ENCODE measurements at places on chromosomes 7 and 10.
A peak's percentile ranks its signal among the peaks of the same experiment; 100 is the strongest.

DNA sequence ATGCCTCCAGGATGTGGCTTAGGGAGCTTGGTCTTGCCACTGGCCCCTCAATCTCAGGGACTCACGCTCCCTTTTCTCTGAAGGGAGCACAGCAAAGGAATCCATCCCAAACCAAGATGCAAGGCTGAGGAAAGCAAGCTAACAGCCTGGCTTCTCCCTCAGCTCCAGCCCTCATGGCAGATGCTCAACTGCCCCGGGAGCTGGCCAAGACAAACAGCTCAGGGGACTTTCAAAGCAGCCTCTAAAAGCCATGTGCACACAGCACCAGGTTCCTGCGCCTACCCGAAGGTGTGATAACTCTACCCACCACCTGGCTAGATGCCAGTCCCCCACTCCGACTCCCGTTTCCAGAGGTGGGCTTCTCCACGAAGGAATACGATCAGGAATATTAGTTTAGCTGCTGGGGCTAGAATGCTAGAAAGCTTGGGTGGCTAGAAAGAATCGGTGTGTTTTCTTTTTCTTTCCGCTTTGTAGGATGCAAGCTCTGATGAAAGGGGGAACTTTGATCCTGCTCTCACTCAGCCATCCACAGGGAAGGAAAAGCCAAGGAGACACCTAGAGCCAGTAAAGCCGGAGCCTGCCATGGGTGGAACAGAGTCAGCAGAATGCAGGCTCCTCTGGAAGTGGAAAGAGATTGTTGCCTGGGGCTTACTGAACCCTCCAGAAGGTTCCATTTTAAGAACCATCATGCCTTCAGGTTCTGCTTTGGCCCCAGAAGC, 89.0 kb upstream of the FGFR2 start:
- no peak for DNase-seq

DNA sequence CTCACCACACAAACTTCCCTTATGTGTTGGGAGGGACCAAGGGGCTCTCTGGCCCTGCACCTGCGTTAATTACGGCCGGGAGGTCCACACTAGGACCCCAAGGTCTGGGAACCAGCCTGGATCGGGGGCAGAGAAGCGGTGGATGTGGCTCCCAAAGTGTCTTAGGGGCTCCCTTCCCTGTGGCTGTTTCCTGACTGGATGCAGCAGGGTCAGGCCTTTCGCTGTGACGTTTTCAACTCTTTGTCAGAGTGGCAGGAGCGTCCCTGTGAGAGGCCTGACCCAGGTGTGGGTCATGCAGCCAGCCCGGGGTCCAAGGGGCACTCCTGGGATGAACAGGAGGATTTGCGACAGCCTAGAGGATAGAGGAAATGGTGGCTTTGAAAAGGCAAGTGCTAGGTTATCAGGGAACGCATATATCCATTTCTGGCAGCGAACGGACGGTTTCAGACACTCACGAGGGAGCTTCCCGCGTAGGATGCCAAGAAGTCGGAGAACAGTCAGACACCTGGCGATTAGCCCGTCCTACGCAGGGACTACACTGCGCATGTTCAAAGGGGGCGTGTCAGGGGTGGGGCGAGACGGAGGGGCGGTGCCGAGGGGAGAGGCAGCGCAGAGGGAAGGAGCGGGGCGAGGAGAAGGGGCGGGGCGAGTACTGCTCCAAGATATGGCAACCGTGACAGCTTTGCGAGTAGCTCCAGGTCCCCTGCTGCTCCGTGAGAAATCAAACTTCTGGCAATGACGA, 46.2 kb upstream of the ZNF716 start:
- no peak for DNase-seq

DNA sequence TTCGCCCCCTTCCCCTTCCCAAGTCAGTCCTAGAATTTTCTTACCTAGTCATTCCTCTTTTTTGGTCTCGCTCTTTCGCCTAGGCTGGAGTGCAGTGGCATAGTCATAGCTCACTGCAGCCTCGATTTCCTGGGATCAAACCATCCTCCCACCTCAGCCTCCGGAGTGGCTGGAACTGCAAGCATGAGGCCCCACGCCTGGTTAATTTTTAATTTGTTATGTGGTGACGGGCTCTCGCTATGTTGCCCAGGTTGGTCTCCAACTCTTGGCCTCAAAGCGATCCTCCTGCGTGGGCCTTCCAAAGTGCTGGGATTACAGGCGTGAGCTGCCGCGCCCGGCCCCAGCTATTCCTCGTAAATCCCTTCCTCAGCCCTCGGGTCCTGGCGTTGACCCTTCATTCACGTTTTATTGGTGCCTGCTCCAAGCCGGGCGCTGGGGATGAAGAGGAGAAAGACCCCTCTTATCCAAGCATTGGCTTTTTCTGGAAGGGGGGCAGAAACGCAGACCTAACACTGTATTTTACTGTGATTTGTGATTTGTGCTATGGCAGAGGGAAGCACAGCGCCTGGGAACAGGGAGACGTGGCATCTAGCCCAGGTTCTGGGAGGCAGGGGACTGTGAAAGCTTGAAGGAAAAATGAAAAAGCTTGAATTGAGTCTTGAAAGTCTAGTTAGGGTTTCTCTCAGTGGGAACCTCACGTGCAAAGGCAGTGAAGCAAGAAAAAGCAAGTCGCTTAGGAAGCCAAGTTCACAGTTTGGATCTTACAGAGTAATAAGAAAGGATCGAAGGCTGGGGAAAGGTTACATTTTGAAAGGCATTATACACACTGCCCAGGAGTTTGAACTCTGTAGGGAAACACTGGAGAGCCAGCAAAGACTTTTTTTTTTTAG, 516 bp downstream of the ZNHIT1 start:
- no peak for DNase-seq

DNA sequence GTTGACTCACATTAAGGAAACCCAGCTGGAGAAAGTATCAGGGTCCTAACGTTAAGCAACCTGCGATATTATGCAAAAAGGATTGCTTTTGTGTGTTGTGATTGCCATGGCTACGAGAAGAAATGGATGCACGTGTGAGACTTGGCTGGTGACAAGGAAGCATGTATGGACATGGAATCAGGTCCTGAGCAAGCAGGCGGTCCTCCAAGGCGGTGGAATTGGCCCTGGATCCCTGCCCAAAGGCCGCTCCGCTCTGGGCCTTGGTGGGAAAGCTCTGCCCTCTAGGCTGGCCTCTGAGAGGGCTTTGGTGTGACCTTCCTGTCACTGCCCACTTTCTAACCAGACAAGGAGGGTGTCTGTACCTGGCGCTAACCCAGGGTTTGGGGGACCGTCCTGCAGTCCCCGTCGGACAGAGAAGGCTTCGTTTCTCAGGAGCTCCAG, 192.1 kb downstream of the EBF3 start:
- DNase-seq, result no peak

- DNase-seq, result no peak
These were observed 182.3 kb downstream of the PPP1R9A start for GRCh38 chr7:95089414-95090315.

GRCh38 chr10:92897916-92898315, 49.6 kb downstream of the EXOC6 start:
- DNase-seq, result no peak

GRCh38 chr10:88080213-88080612, 216.8 kb downstream of the PTEN start:
- no peak for DNase-seq

- DNase-seq, result no peak
These were observed 102.0 kb downstream of the VIPR2 start for GRCh38 chr7:159042581-159043101.

- DNase-seq, result no peak
These were observed 149.0 kb downstream of the NRCAM start for GRCh38 chr7:108307194-108307593.

DNA sequence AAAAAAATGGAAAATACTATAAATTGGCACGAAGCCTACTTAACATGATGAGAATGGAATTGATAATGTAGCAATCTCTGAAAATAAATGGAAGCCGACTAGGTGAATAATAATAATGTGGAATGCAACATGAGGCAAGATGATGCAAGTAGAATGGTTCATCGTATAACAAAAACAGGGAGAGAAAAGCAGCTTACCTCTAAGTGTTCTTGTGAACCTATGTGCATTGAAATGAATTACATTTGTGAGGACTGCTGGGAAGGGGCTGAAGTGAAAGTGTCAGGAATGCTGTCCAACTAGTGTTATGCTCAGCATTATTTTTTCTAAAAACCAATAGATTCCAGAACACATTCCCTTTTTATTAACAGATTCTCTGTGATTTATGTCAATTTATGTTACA, 440.6 kb upstream of the LRRN3 start:
- no peak for DNase-seq

- no peak for DNase-seq
These were observed 11.1 kb downstream of the FAM53B start for GRCh38 chr10:124732931-124733570.

DNA sequence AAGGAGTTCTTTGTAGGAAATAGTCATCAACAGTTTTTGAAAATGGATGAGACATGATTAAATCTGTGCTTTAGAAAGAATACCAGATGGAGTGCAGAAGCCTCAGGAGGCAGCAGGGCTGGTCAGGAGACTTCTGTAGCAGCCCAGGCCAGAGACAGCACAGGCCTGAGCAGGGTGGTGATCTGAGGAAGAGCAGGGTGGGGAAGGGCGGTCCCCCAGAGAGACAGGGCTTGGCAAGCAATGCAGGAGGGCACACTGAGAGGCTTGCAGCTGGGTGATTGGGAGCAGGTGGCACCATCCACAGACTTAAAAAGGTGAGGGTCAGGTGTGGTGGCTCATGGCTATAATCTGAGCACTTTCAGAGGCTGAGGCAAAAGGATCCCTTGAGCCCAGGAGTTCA, 4.3 kb upstream of the SMKR1 start:
- no peak for DNase-seq

DNA sequence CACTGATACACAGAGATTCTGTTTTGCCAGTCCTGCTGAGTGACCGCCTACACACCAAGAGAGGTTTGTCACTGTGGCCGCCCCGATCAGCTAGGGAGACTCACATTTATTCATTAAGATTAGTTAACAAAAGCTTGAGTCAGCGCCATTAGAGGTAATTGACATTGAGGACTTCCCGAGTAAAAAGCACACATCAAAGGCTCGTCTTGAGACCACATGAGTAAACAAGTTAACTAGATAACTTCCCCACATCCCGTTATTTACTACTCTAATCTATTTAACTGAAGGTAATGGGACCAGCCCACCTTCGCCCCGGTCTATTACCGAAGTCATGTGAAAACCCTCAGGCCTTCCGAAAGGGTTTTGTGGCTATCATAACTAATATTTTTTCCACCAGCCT, 23.0 kb downstream of the SRRM3 start:
- DNase-seq, result no peak

- DNase-seq, result no peak
These were observed 15.8 kb downstream of the ATP6V1F start for GRCh38 chr7:128878226-128879105.

- DNase-seq, result peak; percentile 9
These were observed 6.3 kb downstream of the IFT22 start for GRCh38 chr7:101315336-101315735.

DNA sequence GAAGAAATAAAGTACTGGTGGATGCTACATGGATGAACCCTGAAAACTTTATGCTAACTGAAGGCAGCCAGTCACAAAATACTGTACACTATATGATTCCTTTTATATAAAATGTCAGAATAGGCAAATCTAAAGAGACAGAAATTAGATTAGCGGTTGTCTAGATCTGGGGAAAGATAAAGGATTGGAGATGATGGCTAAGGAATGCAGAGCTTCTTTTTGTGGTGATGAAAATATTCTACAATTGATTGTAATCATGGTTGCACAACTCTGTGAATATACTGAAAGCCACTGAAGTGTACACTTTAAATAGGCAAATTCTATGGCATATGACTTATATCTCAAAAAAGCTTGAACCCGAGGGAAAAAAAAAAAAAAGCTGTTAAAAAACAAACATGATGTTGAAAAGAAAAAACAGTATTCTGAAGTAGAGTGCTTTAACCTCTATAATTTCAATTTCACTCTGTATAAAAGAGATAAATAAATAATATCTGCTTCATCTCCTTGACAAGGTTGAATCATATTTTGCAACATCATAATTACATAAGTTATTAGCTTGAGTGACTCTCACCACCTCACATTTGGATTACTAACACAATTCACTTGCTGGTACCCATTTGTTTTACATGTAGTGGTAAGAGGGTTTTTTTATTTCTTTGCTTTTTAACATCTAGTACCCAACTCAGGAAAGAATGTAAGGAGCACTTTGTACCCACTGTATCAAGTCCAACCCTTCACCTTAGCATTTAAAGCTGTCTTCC, 2.8 kb upstream of the GNAI1 start:
- no peak for DNase-seq

DNA sequence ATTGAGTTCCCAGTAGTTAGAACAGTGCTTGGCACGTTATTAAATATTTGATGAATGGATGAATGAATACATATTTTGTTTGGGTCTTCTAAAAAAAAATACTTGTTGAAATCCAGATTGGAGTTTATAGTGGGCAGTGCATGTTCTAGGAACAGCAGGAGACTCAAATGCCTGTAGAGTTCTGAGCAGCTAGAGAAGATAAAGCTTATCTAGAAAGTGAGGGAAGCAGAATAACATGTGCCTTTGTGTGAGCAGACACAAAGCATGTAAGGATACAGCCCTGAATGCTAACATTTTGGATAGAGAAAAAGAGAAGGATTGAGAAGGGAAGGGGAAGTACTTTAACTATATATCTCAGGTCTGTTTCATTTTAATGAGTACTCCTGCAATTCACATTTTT, 71.9 kb downstream of the SRI start:
- DNase-seq, result no peak

DNA sequence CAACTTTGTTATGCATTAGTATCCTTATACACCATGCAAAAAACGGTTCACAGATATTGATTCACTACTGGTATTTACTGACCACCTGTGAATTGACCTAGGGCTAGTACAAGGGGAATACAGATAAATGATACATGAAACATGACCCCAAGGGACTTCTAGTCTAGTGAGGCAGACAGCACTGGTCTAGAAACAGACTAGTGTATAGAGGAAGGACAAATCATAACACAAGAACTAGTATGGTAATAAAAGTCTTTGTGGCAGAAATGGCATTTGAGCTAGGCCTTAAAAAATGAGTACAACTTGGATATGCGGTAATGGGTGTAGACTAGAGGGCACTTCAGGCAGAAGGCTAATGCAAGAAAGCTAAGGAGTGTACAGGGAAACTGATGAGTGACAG, 86.6 kb downstream of the SLC25A13 start:
- no peak for DNase-seq

GRCh38 chr7:157938211-157938610, 601.4 kb downstream of the DNAJB6 start:
- DNase-seq, result no peak

DNA sequence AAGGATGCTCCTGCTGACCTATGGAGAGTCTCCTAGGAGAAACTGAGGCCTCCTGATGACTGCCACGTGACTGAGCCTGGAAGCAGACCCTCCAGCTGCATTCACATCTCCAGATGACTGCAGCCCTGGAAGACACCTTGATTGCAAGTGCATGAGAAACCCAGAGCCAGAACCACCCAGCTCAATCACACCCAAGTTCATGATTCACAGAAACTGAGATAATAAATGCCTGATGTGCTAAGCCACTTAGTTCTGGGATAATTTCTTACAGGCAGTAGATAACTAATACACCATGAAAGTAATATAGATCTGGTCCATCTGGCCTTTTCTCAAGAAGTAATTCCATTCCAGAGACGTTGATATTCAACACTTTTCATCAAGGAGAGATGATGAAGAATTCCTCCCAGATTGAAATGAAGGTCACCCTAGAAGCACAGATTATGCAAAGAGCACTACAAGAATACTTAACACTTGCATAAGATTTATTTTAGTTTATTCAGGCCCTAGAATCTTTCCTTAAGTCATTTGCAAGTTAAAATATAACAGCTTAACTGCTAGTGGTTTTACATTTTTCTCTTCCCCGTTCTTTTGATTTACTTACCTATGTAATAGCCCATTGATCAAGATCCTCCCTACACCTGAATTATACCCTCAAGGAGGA, 208.2 kb upstream of the INHBA start:
- DNase-seq, result no peak

GRCh38 chr7:39911167-39911566, 38.9 kb upstream of the CDK13 start:
- no peak for DNase-seq
